ENCODE measurements at places on chromosomes 3 and 15. TPM values are rescaled to one million over a fixed set of nuclear protein-coding genes. Genes with fewer than 3 reads are reported as not detected.

AMIGO3 gene
- 0.24 TPM for total RNA-seq

SLC38A3 gene
- 0.40 TPM for total RNA-seq

OSTN gene
- not detected for total RNA-seq

COL6A5 gene
- not detected for total RNA-seq

LRRC2 gene
- total RNA-seq: 2.2 TPM

FMN1 gene
- total RNA-seq: 6.2 TPM

PLSCR2 gene
- total RNA-seq: not detected

TMC3 gene
- not detected for total RNA-seq

All from epithelial cell of alveolus of lung (primary cell).